ENCODE measurements at places on chromosomes 12 and 14. TPM values are rescaled to one million over a fixed set of nuclear protein-coding genes. Genes with fewer than 3 reads are reported as not detected.

The REP15 gene
- 1.2 TPM for total RNA-seq

The TAS2R9 gene
- not detected for total RNA-seq

The GALNT6 gene
- not detected for total RNA-seq

The ZDHHC22 gene
- not detected for total RNA-seq

The TWF1 gene
- 160 TPM for total RNA-seq

The SLC17A8 gene
- not detected for total RNA-seq

The C12orf57 gene
- 311 TPM for total RNA-seq

The CCDC196 gene
- not detected for total RNA-seq

The HVCN1 gene
- total RNA-seq: not detected

The AQP6 gene
- not detected for total RNA-seq

The CEBPE gene
- not detected for total RNA-seq

The ADAM20 gene
- total RNA-seq: not detected

The CTSG gene
- not detected for total RNA-seq

The LHX5 gene
- not detected for total RNA-seq

The CISTR gene
- total RNA-seq: not detected

The SERPINA1 gene
- total RNA-seq: 27.3 TPM

GRCh38 chr14:76138758-76139723 is 12.7 kb upstream of the GPATCH2L start:
- DNase-seq: no peak

GRCh38 chr14:33364466-33364865 is 425.8 kb downstream of the NPAS3 start:
- DNase-seq: no peak

- DNase-seq: peak; percentile 35
Measured at GRCh38 chr14:60095781-60096450, 4.2 kb downstream of the PCNX4 start.

GRCh38 chr12:78293059-78293686 is 462.5 kb downstream of the NAV3 start:
- DNase-seq: peak; percentile 65

DNA sequence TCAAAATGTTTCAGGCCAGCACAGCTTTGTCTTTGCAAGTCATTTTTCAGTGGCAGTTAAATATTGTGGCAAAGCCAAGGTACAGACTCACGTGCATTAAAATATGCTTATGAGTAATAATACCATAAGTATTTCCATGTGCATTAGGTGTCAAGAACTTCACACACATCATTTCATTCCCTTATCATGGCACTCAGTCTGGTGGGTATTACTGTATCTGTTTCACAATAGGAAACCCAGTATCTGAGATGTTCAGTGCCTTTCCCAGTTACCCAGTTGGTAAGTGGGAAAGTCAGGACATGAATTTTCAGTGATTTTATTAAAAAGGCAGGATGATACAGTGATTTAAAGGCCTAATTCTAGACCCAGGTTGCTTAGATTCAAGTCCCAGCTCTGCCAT is 52.9 kb downstream of the IFNG start:
- DNase-seq: no peak

DNA sequence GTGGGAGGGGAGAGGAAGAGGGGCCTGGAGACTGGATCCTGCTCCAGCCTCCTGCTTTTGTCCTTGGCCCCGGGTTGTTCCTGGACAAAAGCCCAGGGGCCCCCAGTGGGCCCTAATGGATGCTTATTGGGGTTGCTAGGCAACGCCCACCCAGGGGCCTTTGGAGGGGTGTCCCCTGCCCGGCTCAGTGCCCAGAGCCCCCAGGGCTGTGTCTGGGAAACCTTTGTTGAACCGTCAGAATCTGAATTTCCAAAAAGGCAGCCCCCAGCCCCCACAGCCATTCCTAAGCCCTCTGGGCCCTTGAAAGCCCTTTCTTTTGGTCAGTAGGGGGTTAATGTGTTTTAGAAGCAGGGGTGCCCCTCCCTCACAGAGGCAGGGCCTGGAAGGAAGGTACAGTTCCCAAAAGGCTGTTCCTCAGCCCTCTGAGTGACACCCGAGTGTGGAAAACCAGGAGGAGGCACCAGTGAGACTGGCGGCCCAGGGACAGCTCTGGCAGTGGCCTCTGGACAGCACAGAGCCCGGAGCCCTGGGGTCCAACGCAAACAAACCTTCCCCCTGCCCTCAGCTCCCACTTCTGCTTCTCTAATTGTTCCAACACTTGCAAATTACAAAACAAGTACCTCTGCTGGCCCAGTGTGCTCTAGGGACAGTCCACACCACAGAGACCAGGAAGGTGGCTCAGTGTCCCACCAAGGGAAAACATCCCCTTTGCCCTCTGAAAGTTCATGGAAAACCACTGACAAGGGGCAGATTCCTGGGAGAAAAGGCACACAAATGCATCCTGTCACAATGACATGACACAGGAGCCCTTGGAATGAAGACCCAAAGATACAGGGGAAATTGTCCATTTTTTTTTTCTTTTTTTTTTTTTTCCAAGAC is 19.4 kb downstream of the HHIPL1 start:
- DNase-seq: no peak

- DNase-seq: no peak
Measured at GRCh38 chr14:89921346-89921745, 33.2 kb downstream of the EFCAB11 start.

DNA sequence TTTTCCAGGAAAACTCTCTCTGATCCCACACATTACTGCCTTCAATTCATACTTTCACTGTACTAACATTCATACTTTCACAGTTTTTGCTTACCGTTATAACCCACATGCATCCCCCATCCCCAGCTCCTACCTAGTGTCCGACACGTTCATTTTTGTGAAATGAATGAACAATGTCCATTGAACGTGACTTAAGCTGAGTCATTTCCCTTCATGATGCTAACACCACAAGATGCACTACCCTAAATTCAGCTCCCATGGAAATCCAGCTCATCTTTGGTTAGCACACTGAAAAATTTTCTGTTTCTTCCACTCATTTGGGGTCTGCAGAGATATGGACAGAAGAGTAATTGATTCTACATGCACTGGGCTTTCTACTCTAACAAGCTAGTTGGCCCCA is 84.7 kb downstream of the GALNT4 start:
- no peak for DNase-seq

DNA sequence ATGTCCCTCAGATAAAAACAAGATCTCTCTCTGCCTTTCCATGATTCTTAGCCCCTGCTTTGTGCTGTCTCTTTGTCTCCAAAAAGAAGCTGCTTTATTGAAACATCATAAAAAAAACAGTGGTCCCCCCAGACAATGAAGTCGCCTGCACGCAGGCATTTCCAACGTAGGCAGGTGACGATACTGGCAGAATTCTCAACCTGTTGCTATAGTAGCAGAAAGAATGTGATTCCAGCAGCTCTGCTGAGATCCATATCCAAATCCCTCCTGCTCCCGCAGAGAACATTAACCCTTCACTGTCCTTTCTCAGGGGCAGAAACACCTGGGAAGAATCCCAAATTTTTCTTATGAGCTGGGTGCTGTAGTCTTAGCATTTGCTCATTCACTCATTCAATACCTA is 84.8 kb downstream of the STON2 start:
- DNase-seq: no peak

DNA sequence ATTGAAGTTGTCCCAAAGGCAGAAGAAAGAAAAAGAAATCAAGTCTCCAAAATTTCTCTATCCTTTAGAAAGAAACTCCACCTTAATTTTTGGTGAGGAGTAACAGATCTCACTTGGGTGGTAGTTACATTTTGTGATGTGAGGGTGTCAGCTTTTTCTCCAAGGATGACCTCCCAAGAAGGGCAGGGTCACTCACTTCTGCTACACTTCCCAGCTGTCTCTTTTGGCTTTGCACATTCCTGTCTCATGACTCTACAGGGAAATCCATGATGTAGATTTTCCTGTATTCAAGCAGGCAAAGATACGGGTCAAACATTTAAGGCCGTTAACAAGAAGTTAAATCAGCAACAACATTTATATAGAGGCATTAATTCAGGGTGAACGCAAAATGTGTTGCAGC is 1016.4 kb downstream of the NRXN3 start:
- no peak for DNase-seq

- no peak for DNase-seq
Measured at GRCh38 chr14:55328317-55328716, 57.1 kb downstream of the FBXO34 start.

DNA sequence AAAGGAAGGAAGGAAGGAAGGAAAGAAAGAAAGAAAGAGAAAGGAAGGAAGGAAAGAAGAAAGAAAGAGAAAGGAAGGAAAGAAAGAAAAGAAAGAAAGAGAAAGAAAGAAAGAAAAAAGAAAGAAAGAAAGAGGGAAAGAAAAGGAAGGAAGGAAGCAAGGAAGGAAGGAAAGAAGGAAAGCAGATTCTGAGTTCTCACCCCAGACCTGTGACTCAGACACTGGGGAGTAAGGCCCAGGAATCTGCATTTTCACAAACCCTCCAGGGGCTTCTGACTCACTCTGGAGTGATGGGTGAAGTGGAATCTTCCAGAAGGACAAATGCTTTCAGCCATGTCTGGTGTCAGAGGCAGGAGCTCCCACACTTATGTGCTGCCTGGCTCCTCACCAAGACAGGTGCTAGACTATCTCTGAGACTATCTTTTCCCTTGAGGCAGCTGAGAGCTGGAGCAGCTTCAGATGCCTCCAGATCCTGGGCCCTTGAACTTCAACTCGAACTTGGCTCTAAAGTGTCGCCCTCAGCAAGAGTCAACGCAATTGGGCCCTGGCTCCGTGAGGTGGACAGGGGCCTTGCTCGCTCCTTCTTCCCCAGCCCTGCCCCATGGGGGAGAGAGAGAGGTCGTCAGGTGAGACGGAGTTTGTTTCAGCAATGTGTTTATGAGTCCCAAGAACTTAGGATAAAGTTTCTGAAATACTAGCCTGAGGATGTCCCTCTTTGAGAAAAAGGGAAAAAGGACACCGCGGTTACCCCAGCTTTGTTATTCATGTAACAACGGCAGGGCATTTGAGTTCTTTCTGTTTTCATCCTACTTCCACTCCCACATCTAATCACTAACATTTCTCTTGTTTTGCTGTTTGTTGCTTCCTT is 19.8 kb upstream of the SCARB1 start:
- DNase-seq: no peak

DNA sequence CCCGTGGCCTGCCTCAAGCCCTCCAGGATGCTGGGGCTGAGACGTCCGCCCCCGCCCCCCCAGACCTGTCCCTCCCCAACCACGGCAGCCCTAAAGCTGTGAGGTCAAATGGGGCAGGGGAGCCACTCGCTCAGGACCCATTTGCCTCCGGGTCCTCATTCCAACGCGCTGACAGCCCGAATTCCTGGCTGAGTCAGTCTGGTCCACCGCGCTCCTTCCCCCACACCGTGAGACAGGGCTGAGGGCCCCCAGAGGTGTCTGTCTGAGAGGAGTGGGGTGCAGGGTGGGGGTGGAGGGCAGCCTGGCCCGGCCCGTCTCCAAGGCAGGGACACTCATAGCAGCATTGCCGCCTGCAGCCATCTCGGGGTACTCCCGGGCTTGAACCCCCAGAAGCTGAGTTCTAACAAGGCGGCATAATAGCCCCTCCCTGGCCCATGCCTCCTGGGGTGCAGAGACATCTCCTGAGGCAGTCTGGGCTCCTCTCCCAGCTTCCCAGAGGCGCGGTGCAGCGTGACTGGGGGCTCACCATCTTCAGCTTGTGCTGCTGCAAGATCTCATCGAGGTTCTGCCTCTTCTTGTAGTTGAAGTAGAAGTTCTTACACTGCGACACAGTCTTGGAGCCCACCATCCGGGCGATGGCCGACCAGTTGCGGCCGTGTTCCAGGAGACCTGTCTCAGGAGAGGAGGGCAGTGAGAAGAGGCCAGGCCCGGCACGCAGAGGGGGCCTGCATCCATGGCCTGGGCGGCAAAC is 90.5 kb downstream of the RFLNA start:
- DNase-seq: no peak

DNA sequence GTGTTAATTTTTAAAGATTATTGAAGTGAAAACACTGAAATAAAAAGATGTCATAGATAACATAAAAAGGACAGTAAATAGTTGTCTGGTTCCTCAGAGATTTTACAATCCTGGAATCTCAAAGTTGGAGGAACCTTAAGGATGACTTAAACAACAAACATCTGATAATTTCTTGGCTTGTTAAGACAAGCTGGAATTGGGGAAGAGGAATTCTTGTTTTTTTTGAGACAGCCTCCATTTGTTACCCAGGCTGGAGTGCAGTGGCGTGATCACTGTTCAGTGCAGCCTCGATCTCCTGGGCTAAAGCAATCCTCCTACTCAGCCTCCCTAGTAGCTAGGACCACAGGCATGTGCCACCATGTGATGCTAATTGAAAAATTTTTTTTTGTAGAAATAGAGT is 2.3 kb downstream of the ZNF410 start:
- no peak for DNase-seq

DNA sequence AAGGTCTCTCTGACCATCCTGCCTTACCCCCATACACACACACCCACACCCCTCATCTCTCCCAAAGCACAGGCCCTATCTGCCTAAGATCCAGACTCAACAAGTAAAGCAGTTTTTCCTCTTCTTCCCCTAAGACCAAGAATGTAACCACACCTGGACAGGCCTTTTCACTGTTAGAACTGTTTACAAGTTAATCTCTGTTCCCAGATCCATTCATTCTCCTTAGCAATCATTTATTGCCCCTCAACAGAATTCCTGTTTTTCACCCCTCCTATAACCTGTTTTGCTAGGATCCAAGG is 1.9 kb upstream of the CIROP start:
- DNase-seq: no peak

DNA sequence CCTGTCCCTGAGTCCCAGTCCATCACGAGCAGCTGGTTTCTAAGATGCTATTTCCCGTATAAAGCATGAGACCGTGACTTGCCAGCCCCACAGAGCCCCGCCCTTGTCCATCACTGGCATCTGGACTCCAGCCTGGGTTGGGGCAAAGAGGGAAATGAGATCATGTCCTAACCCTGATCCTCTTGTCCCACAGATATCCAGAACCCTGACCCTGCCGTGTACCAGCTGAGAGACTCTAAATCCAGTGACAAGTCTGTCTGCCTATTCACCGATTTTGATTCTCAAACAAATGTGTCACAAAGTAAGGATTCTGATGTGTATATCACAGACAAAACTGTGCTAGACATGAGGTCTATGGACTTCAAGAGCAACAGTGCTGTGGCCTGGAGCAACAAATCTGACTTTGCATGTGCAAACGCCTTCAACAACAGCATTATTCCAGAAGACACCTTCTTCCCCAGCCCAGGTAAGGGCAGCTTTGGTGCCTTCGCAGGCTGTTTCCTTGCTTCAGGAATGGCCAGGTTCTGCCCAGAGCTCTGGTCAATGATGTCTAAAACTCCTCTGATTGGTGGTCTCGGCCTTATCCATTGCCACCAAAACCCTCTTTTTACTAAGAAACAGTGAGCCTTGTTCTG is 41.6 kb downstream of the DAD1 start:
- DNase-seq: peak; percentile 30

- no peak for DNase-seq
Measured at GRCh38 chr12:116534311-116535121, 24.7 kb upstream of the MAP1LC3B2 start.

DNA sequence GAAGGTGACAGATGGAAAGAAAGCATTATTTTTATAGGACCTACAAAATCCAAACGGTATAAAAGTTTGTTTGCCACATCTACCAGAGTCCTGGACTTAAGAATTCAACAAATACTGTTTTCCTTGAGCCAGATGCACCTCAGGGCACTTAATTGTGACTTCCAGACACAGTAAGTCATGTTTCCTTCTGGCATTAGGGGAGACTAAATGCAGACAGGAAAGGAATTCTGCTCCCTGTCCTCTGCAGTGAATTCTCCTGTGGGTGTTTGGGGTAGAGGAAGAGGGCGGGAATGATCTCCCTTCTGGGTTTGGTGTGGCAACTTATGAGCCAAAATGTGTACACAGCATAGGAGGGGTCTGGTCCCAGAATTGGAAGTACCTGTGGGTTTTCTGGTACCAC is 93.9 kb upstream of the ZDHHC17 start:
- no peak for DNase-seq

- DNase-seq: no peak
Measured at GRCh38 chr12:8894378-8894777, 19.9 kb upstream of the PHC1 start.
